ENCODE measurements at places on chromosomes 2 and 18. TPM values are rescaled to one million over a fixed set of nuclear protein-coding genes. Genes with fewer than 3 reads are reported as not detected.
A peak's percentile ranks its signal among the peaks of the same experiment; 100 is the strongest.

Gene DNAJB2
- polyA plus RNA-seq = 100 TPM

- DNase-seq = no peak
Observed at GRCh38 chr2:216551234-216552068, 52.8 kb downstream of the RPL37A start.

DNA sequence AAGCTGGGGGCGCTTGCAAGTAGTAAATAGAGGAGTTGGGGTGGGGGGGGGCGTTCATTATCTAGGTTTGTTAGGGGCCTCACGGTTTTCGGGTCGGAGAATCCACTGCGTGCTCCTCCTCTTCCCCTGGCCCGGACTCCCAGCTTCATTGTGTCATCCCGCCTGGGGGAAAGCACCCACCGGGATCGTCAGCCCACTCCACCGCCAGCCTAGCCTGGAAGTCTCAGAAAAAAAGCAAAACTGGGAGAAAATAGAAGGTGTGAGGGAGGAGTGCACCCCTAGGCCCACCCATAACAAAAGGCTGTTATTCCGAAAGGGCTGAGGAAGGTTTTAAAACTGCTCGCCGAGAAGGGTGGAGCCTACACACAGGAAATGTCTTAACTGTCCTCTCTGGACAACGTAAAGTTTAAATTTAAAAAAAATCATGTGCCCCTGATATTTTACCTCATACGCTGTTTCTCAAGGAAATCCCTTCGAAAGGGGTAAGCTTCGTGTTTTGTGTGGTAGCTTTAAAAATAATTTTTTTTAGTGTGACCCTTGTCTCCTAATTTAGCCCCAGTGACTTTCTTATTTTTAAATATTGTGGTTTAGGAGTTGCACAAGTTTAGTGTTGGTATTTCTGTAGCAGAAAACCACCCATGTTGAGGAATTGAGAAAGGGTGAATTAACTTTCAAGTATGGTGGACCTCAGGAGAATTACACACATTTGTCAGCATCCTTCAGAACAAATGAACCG is 104.2 kb downstream of the SPTBN1 start:
- peak; percentile 63 for DNase-seq

Gene TUBA4B
- 0.06 TPM for polyA plus RNA-seq

- DNase-seq = no peak
Observed at GRCh38 chr18:11004294-11004693, 145.1 kb downstream of the PIEZO2 start.

DNA sequence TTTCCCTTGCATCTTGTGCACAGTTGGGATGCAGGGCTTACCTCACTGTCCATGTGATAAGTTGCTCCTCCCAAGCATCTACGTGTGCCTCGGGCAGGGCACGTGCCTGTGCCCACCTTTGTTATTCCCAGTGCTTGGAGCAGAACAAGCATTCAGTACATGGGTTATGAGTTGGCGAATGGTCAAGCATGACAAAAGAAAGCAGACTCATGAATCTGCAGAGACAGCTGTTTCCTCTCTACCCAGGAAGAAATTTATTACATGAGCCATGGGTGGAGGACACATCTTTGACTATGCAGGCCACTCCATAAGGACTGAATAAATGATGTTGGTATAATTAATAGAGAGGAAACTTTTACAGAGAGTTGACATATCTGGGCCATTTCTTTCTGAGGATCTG is 127.8 kb downstream of the TPGS2 start:
- no peak for DNase-seq

GRCh38 chr2:221423210-221423804 is 148.8 kb downstream of the EPHA4 start:
- DNase-seq = no peak

- no peak for DNase-seq
Observed at GRCh38 chr2:72114693-72115051, 33.0 kb downstream of the CYP26B1 start.

Gene SERPINB7
- not detected for polyA plus RNA-seq

Gene TEKT4
- polyA plus RNA-seq = not detected

DNA sequence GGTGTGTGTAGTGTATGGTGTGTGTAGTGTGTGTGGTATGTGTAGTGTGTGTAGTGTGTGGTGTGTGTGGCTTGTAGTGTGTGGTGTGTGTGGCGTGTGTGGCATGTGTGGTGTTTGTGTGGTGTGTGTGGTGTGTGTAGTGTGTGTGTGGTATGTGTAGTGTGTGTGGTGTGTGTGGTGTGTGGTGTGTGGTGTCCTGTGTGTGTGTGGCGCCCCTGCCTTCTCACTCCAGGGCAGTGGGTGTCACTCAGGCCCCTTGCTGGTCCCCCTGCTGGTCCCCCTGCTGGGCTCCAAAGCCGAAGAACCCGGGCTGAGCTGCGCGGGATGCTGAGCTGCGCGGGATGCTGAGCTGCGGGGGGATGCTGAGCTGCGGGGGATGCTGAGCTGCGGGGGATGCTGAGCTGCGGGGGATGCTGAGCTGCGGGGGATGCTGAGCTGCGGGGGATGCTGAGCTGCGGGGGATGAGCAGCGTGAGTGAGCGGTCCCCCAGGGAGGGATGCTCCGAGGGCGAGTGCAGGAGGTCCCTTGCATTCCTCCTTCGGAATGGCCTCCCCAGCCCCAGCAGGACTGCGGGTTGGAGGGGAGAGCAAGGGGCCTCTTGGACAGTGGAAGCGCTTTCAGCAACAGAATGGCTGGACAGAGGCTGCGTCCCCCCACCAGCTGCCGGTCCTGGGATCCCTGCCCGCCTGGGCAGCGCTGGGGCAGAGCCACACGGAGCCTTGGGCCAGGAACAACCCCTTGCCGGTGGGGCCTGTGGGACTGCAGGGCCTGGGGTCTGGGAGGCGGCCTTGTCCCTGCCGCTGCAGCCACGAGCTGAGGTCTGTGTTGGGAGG is 3.4 kb upstream of the RTP5 start:
- peak; percentile 46 for DNase-seq

DNA sequence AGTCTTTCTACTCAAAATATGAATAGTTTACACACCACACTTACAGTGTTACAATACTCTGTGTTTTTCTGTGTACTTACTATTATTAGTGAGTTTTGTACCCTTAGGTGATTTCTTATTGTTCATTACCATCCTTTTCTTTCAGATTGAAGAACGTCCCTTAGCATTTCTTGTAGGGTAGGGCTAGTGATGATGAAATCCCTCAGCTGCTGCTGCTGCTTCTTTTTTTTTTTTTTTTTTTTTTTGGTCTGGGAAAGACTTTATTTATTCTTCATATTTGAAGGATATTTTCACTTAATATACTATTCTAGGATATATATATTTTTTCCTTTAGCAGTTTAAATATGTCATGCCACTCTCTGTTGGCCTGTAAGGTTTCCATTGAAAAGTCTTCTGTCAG is 29.0 kb upstream of the SERPINB2 start:
- DNase-seq = no peak

Gene CDH2
- 0.08 TPM for polyA plus RNA-seq

Gene FNDC4
- 10.9 TPM for polyA plus RNA-seq

DNA sequence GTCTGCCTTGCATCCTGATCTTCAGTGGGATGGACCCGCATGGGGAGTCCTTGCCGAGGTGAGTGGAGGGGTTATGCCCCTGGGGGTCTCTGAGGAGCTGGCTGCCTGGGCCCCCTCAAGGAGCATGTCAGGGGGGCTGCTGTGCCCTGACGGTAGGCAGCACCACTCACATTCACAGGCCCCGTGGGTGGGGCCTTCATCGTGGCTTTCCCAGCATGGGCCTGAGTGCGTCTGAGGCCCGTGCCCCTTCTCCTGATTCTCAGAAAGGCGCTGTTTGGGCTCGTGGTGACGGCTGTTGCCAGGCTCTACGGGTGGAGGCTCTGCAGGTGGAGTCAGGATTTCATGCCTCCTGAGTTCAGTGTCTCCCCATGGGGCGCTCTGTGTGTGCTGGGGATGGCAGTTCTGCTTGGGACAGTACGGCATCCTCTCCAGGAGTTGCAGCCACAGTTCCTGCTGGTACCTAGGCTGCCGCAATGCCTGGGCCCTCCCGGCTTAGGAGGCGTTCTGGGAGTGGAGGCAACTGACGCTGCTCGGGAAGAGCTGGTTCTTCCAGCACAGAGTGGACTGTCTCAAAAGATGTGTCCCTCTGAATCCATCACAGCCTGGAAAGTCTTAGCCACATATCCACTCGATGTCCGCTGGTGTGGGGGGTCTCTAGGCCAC is 57.3 kb downstream of the NTSR2 start:
- no peak for DNase-seq

Gene KHK
- polyA plus RNA-seq = 2.9 TPM

- no peak for DNase-seq
Observed at GRCh38 chr2:128930101-128930500, 611.4 kb upstream of the HS6ST1 start.

- DNase-seq = no peak
Observed at GRCh38 chr18:78080081-78080480, 830.4 kb downstream of the GALR1 start.

Gene WDR35
- polyA plus RNA-seq = 2.2 TPM

GRCh38 chr2:74413001-74413698 is 8.3 kb downstream of the C2orf81 start:
- DNase-seq = no peak

DNA sequence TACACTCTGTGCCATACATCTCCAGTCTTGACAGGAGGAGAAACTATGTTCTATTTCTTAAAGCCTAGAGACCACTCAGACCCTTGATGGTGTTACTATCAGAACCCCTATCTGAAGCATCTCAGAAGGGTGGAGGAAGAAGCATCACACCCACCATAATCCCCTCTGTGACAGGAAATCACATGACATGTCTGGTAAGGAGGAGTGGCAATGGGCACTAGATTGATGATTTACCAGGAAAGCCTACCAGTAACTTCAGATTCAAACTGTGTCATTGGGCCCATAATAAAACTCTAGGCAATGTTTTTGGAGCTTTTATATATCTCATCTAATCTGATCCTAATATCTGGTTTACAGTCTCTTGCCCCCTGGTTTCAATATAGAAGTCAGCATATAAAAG is 37.1 kb upstream of the C2orf66 start:
- DNase-seq = no peak

GRCh38 chr2:8551622-8552074 is 130.2 kb upstream of the ID2 start:
- no peak for DNase-seq

DNA sequence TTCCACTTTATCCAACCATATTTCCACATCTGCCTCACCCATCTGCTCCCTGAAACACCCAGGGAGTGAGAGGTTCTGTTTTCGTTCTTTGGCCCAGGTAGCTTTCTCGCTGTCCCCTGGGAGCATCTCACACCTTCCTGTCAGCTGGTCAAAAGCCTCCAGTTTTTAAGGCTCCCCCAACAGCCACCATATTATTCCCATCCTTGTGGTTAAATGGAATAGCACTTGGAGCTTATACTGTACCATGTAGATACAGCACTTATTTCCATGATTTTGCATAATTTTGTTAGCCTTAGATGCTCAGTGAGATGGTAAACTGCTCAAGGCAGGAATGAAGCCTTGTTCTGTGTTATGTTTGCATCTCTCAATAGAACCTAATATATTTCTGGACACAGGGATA is 58.5 kb upstream of the TMEM182 start:
- DNase-seq = no peak

DNA sequence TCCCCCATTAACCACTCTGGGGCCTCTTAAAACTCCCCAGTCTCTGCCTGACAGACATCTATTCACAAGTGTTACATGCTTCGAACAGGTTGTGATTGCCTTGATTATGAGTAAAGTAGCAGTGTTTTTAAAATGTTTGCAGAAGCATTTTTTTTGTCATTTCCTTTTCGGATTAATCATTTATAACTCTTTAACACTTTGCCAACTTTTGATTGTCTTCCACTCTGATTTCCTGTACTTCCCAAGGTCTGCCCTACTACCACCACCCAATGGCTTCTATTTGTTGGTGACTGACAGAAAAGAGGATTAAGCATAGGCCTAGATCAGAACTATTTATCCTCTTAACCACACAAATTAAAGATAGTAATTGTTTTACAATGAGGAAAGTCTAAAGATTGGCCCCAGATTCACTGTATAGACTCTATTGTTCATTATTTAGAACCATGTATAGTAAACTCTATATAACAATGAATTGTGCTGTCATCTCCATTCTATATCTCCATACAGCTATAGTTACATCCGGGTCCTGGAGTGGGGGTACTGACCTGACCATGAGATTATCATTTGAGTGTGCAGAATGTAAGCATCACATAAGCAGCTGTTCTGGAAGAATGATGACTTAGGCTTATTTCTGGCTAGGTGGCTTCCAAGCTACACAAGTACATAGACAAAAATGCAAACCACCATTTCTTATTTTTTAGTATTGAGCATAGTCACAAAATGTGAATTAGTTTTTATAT is 110.3 kb upstream of the RBMS1 start:
- no peak for DNase-seq

Gene DSEL
- 1.4 TPM for polyA plus RNA-seq

Gene SERPINB13
- polyA plus RNA-seq = not detected

- DNase-seq = no peak
Observed at GRCh38 chr2:204947405-204947804, 402.1 kb downstream of the PARD3B start.

GRCh38 chr18:68034296-68034695 is 517.8 kb upstream of the DSEL start:
- DNase-seq = no peak

- no peak for DNase-seq
Observed at GRCh38 chr2:183000846-183001245, 37.4 kb downstream of the NCKAP1 start.

DNA sequence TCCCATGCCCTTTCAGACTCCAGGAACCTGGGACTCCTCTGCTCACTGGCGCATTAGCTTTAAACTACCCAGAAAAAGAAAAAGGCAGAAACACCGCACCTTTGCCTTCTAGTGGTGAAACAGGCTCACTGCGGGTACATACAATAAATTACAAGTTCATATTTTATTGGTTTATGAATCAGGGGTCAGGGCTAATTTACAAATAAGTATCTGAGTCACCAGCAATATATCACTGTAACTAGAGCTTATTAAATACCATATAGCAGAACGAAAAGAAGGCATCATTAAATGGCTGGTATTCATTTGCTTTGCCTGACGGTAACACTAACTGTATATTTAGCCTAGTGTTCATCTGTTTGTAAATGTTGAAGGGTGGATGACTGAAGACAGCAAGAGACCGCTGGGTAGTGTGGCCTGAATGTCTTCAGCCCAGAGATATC is 26.9 kb upstream of the DTNB start:
- DNase-seq = no peak

DNA sequence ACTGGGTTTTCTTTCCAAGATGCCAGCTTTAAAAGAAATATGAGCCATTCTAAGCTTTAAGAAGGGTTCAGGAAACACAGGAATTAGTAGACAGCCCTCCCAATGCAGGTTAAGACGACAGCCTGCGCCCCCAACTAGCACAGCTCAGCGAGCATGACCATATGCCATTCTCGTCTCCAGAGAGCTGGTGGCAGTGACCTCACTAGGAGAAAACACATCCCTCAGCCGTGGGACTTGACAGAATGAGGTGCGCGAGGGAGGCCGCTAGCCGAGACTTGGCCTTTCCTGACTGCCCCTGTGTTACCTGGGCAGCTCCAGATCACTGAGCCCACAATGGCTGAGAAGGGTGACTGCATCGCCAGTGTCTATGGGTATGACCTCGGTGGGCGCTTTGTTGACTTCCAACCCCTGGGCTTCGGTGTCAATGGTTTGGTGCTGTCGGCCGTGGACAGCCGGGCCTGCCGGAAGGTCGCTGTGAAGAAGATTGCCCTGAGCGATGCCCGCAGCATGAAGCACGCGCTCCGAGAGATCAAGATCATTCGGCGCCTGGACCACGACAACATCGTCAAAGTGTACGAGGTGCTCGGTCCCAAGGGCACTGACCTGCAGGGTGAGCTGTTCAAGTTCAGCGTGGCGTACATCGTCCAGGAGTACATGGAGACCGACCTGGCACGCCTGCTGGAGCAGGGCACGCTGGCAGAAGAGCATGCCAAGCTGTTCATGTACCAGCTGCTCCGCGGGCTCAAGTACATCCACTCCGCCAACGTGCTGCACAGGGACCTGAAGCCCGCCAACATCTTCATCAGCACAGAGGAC is 103.9 kb downstream of the MAPK4 start:
- no peak for DNase-seq

GRCh38 chr2:119760237-119760955 is 674 bp downstream of the PTPN4 start:
- DNase-seq = peak; percentile 26

Gene LRATD1
- 1.4 TPM for polyA plus RNA-seq
